ENCODE measurements at places on chromosomes 3 and 15.

GRCh38 chr3:194383276-194383940, 13.9 kb upstream of the LRRC15 start:
- DNase-seq: no peak

DNA sequence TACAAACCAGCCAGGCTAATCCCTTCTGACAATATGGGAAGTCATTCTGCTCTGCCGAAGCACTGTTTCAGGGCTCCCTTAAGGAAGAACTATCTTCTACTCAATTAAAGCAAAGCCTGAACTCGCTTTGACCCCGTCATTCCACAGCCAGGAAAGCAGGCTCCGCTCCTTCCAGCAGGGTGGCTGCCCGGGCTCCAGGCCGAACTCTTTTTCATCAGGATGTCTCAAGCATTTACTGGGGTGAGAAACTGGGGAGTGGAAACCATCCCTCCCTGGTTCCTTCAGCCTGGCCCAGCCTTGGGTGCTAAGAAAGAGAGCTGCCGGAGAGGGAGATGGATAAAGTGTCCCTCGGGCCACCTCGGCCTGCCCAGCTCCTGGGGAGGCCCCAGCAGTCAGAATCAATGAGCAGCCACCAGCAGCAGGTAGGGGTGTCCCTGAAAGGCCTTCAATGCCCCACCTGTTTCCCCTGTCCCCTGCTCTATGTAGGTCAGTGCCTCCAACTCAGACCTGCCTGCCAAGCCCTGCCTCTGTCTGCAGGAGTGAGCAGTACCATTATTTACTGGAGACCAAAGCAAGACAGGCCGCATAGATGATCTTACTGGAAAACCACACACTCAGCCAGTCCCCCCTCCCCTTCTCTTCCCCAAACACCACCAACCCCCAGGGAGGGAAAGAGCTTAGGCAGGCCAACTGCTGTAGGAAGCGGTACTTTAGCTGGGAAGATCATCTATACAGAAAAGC, 225.6 kb upstream of the TLE3 start:
- no peak for DNase-seq

GRCh38 chr3:128917291-128917690, 37.9 kb downstream of the ACAD9 start:
- DNase-seq: no peak

DNA sequence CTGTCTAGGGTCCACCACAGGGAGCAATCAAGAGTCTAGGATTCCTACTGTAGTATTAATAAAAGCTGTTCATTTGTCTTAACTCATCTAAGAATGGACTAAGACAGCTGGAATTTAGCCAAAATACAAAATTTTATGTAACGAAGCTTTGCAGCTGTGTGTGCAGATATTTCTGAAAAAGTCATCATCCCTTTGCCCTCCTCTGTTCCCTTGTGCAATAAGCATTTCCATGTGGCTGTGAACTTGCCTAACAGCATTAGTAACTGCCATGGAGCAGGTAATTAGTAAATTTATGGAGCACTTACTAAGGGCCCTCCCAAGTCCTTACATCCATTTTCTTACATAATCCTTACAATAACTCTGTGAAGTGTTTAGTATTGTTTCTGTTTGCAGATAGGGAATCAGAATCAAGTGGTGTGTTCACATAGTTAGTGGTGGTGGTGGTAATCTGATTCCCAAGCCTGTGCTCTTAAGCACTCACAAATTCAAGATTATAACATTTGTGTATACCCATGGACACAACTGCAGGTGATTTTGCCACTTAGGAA, 114.5 kb downstream of the RARB start:
- DNase-seq: no peak

DNA sequence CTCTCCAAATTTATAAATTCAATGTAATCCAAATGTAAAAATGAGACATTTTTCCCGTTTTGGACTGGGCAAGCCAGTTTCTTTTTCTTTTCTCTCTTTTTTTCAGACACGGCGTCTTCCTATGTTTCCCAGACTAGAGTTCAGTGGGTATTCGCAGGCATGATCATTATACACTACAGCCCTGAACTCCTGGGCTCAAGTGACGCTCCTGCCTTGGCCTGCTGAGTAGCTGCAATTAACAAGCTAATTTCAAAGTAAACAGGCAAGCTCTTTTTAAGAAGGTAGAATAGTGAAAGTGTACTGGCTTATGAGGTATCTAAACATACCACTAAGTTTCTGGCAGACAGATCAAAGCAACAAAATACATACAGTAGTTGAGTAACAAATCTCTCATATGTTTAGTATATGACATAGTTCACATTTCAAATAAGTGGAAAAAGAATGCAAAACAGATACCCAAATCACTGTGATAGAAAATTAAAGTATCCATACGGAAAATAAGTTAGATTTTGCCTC, 13.5 kb downstream of the HIGD1A start:
- no peak for DNase-seq

DNA sequence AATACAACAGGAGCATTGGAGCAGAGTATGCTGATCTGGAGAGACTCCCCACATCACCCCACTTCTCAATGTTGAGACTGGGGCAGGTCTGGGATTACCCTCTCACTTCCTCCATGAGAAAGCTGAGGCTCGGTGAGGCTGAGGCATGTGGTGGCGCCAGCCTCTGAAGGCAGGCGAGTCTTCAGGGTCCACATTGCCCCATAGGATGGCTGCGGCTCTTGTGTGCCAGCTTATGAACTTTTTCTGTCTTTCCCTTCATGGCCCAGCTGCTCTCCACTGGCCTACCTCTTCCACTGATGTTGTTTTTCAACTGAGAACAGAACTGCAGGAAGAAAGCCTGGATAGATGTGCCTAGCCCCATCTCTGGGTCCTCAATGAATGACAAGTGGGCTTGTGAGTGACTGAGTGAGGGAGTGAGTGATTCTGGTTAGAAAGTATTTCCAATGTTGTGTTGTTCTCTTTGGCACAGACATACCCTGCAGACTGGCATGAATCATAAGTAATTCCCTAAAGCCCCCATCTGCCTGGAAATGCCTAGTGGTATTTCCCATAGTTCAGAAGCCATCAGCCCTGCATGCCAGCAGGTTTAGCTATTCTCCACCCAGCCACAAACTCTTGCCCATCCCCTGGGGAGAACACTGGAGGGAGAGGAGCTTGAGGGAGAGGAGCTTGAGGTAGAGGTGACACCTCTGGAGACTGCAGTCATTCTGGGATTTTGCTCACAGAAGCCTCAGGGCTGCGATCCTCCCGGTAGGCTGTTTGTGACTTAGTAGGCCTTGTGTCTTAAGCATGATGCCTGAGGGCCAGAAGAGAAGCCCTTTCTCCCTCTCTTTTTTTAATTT, 56.9 kb downstream of the AMOTL2 start:
- no peak for DNase-seq

DNA sequence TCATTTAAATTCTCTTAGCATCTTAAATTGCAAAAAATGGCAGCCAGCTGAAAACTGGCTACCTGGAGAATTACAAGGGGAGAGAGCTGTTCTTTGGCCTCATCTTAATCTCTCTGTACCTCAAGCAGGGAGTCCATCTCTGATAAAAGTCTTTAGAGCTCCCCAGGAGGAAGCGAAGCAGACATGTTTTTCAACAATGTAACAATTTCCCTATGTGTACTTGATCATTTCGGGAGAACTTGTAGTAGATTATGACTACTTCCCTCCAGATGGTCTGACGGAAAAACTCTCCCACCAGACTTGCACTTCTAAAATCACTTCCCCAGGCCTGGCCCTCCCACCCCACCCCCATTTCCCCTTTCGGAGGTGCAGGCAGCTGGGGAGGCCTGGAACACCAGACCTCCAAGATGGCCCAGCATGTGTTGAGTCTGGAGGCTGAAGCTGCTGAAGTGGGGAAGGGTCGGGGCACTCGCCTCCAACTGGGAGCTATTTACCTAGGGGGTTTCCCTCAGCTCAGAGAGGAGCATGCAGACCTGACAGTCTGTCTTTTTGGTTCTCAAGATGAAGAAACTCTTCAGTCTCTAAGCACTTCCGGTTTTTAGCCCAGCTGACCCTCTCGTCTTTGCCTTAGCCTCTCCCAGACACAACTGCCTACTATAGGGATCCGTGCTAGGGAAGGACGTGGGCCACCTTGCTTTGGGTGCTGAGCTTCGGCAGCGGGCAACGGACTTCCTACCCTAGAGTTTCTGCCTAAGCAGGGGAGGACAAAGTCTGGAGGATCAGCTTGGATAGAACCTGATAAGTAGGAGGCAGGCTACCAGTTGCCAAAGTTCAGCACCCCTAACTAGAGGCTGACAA, 164.0 kb upstream of the TBL1XR1 start:
- DNase-seq: no peak

DNA sequence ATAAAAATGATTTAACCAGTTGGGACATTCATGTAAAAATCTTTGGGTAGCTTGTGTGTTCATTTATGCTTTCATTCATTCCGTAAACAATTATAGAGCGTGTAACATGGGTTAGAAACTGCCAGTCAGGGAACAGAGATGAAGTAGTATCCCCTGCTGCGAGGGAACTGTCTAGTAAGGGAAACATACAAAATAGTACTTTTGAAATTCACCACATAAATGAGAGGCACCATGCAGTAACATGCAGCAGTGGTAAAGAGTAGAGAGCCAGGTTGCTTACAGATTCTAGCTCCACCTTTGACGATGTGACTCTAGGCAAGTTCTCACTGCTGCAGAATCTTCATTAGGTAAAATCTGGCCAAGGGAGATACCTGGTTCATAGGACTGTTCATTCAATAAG, 938 bp downstream of the DZIP3 start:
- DNase-seq: no peak

DNA sequence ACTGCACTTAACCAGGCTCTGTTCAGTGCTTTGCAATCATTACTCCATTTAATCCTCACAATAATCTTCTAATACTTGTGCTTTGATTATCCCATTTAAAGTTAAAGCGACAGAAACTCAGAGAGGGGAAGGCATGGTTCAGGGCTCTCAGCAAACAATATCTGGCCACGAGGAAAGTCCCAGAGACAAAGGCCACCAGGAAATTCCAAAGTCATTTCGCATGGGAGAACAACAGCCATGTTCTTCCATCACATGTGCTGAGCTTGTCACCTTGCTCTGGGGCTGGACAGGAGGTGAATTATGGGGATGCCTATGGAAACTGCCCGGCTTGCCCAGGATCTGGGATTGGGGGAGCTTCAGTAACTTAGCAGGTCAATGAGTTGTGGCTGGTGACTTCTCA, 66.2 kb upstream of the HRH1 start:
- DNase-seq: no peak

DNA sequence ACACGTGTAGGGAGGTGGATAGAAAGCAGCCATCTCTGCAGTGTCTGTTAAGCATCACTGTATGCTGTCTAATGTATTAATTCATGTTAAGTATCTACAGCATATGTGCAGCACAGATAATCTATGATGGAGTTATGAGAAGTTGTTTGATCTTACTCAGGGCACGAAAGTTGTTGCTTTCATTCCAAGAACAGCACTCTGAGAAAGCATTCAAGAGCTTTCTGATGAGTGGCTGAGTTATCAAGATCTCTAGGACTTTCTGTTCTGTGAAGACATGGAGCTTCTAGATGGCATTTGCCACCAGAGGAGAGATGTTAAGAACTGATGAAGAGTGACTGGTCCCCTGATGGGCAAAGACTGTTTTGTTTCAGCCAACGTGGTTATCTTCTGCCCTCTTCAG, 22.6 kb upstream of the TPRG1 start:
- DNase-seq: no peak

GRCh38 chr3:79636372-79636771, 131.4 kb downstream of the ROBO1 start:
- no peak for DNase-seq

DNA sequence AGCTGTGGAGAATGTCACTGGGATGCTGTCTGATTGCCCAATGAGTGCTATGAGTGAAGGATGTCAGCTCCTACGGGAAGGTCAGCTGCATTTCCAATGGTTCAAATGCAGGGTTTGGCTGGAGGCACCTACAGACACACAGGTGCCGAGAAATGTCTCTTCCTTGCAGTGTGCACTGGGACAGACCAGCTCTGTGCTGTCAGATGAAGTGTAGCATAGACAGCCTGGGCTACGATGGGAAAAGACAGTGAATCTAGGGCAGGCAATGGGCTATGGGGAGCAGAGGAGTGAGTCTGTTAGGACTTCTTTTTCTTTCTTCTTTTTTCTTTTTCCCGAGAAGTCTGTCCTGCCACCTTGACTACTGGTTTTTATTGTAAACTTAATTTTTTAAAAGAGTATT, 223.1 kb upstream of the EOMES start:
- no peak for DNase-seq

GRCh38 chr15:85570336-85570735, 189.9 kb downstream of the AKAP13 start:
- DNase-seq: no peak

DNA sequence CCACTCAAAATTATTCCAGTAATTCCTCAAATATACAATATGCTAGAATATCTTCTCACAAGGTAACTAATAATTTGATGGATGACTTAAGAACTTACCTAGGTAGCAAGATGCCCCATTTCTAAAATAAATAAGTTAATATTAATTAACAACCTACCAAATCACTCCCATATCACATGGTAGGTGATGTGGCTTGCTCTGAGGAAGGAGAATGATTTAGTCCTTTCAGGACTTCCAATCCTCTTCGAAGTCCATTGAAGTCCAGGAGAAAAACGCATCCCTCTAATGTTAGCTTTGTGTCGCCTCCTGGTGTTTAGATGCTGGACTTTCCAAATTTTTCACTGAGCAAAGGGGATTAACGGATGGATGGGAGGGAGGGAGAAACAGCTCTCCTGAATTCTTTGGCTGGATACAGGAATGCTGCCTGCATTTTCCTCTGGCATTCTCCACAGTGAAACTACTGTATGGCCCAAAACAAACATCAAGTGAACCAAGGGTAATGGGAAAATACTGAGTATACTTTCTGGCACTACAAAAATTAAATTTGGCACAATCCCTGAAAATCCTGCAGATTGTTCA, 58.6 kb downstream of the PRICKLE2 start:
- DNase-seq: no peak

DNA sequence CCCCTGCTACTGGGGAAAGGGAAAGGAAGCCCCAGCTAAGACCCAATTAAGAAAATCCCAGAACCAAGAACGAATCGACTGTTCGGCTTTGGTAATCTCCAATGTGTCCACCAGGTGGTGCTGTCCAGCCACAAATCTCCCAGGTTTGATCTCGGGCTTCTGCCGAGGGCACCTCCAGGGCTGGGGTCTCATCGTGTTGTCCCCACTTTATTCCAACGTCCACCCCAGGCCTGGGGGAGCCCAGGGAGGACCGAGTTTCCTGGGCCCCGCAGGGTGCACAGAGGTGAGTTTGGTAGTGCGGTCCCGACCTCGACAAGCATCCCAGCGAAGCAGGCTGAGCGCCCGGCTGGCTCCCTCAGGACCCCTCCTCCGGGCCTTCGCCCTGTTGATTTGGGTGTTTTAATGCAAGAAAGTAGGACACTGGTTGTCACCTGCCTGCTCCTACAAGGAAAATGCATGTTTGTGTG, 185.1 kb downstream of the GOLGA6L6 start:
- DNase-seq: peak; percentile 64

DNA sequence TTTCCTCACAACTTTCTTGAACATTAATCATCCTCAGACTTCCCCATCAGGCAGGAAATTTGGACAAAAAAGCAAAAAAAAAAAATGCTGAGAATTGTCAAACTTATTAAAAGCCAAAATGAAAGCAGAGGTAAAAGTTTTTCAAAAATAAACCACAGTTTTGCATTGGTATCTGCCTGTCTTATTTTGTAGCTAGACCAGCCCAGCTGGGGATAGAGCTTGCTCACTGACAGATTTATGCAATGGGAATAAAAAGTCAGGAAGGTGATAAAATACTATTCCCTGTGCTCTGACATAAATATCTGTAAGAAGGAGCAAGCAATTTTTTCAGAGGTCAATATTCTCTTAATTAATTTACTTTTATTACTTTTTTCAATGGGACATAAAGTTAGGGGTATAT, 1006.7 kb upstream of the ALCAM start:
- no peak for DNase-seq

GRCh38 chr3:13404626-13405452, 15.3 kb downstream of the NUP210 start:
- DNase-seq: no peak

- DNase-seq: no peak
Measured at GRCh38 chr3:71127052-71127831, 456.3 kb downstream of the FOXP1 start.
